ENCODE measurements at places on chromosomes 4 and X. TPM values are rescaled to one million over a fixed set of nuclear protein-coding genes. Genes with fewer than 3 reads are reported as not detected.

CHST7 gene
- 2.9 TPM for total RNA-seq

SPANXC gene
- not detected for total RNA-seq

DMRTC1 gene
- not detected for total RNA-seq

GRCh38 chr4:184263910-184264732 is 46.4 kb upstream of the ENPP6 start:
- peak; percentile 97 for DNase-seq

DNA sequence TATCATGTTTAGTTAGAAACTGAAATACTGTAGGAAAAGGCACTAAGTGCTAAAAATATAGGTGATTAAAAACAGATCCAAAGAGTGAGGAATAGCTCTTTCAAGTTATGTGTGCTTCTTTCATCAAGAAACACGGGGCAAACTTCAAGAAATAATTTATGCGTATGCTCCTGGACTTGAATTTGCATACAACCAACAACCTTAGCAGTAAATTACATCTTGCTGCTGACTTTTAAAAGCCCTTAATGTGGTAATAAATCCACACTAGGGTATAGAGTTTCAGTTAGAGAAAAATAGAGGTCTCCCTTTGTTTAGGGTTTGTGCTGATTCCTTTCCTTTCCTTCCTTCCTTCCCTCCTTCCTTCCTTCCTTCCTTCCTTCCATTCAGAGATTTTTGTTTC is 94.5 kb upstream of the GC start:
- DNase-seq = no peak

DNA sequence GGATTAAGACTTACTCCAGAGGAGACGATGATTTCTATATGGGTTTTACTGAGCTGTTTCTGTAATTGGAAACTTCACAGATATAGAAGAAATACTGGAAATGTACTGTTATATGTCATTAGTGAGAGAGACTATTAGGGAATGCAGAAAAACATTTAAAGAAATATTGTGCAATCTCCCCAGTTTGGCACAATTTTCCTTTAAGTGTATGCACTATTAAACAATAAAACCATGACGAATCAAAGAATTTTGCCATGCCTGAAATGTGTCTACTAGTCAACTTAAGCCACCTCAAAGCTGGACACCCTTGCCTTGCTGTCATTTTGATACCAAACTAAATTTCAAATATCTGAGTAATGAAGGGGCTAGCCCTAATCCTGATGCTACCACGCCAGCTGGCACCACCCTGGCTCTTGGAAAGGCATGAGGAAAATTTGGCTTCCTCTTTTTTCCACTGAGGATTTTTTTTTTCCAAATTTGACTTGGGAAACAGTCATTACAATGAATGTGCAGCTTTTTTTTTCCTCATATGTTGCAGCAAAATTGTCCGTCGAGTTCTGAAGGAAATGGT is 36.1 kb downstream of the MTTP start:
- DNase-seq = no peak

GRCh38 chrX:39577985-39578869 is 519.5 kb downstream of the BCOR start:
- DNase-seq = no peak

GRCh38 chrX:123590842-123591486 is 141.9 kb downstream of the THOC2 start:
- DNase-seq = no peak

- DNase-seq = no peak
These were observed 92.4 kb downstream of the PPP2R2C start for GRCh38 chr4:6379767-6380745.

DNA sequence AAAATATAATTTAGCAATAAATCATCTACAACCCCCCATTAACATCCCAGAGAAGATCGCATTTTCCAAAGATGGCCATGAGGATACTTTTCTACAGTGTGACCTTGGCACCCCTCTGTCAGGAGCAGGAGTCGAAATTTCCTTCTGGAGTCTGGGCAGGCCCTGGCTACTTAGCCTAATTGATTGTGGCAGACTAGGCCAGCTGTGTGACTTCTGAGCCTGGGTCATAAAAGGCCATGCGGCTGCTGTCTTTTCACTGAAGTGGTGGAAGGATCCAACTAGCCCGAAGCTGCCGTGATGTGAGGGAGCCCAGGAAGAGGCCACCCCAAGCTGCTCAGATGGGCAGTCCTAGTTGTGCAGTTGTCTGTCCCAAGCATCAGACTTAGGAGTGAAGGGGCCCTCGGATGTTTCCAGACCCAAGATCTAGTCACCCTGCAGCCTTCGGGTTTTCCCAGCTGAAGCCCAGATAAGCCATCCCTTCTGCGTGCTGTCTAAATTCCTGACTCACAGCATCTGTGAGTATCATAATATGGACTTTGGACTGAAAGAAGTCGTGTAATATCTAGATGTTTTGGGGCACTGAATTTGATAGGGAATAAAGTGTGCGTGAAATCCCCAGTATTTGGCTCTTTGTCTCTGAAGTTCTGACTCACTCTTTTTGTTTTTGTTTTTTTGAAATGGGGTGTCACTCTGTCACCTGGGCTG is 21.0 kb downstream of the PDK3 start:
- no peak for DNase-seq

GRCh38 chr4:13355111-13355880 is 128.8 kb downstream of the RAB28 start:
- no peak for DNase-seq

All from SK-MEL-5 (cell line).